Pons (tissue), 1 donor: ENCODE measurements at places on chromosomes 12 and 14.

GRCh38 chr14:31257244-31257553 is 49.6 kb upstream of the HECTD1 start:
- no peak for DNase-seq

- DNase-seq: no peak
Measured at GRCh38 chr12:131892711-131893604, 1.5 kb upstream of the ULK1 start.

DNA sequence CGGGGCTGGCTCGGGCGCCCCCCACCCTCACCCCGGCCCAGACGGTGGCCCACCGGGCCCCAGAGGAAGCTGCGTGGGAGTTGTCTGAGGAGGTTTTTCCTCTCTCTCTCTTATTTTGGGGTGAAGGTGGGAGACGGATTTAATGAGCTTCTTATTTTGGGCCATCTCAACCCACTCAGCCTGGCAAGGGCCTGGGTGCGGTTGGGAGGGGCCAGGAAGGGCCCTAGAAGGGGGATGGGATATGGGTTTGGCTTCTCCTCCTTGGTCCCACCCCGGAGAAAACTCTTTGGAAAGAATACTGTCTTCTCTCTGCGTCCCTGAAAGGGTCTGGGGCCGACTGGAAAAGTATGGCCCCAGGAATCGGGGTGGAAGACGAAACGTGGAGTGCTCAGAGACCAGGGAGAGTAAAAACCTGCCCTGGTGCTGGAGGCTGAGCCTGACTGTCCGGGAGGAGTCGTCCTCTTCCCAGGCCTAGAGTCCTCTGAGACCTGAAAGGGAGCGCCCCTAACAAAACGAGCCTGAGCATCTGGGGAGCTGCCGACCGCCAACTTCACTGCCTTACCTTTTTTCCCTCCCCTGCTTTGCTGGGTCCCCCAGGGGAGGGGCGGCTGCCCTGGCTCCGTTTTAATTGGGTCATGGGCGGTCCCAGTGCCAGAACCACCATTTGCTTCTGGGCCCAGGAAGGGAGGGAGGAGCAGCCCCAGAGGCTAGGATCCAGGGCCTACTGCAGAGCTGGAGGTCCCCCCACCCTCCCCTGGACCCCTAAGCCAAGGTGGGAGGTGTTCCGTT is 1.6 kb downstream of the MMP14 start:
- no peak for DNase-seq

DNA sequence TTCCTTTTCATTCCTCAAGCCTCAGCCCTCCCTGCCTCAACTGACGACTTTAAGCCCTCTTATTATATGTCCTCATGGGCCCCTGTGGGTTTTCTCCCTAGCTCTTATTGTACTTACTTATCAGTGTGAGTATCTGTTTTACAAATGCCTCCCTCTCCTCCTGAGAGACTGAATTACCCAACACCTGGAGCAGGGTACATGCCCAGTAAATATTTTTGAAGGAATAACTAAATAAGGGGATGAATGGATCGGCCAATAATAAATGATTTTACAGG is 95.8 kb upstream of the SLC35F4 start:
- no peak for DNase-seq

DNA sequence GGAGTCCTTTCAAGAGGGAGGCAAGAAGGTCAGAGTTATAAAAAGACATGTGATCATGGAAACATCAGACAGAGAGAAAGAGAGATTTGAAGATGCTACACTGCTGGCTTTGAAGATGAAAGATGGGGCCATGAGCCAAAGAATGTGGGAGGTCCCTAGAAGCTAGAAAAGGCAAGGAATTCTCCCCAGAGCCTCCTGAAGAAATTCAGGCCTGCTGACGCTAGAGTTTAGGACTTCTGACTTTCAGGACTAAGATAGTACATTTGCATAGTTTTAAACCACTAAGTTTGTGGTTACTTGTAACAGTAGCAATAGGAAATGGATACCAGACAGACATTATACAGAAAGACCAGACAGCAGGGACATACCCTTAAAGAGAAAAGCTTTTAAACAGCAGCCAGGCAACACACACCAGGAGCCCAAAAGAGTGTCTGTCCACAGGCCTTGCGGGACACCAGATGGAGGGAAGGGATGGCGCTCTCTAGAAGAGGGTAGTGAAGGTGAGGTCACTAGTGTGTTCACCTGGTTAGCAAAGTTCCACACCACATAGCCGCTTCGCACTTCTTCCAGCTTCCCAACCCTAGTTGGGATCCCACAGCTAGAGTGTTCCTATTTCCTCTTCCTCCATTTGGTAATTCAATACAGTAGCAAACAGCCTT is 29.7 kb upstream of the CEBPE start:
- no peak for DNase-seq

DNA sequence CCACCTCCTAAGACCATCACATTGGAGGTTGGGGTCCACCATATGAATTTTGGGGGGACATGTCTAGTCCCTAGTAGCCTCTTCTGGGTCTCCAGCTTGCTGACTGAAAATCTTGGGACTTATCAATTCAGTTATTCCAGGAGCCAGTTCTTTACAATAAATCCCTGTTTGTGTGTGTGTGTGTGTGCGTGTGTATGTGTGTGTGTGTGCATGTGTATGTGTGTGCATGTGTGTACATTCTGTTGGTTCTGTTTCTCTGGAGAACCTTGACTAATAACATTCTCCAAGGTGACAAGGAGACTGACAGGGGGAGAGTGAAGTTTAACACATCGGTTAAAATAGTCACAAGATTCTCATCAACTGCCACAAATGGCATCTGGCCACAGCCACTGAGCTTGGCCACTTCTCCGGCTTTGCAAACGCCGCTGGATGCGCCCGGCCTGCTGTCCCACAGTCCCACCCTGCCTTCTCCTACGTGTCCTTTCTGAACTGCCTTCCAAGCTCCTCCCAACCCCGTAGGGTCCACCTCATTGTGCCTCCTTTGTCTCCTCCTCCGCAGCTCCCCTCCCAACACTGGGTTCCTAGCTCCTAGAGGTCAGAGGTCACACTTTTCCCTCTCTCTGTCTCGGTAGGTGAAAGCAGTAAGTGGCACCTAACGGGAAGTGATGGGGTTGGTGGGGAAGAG is 88.1 kb upstream of the DIO3 start:
- DNase-seq: no peak

- DNase-seq: no peak
Measured at GRCh38 chr12:12804432-12804886, 8.7 kb upstream of the DDX47 start.

GRCh38 chr12:49279706-49280159 is 14.9 kb downstream of the TUBA1C start:
- DNase-seq: no peak

- no peak for DNase-seq
Measured at GRCh38 chr14:64811676-64812075, 68.0 kb downstream of the SPTB start.

- DNase-seq: no peak
Measured at GRCh38 chr12:27332407-27332713, 276 bp upstream of the BMAL2 start.

- no peak for DNase-seq
Measured at GRCh38 chr14:102278631-102278935, 26.4 kb downstream of the MOK start.

- DNase-seq: no peak
Measured at GRCh38 chr12:98227162-98227561, 288.2 kb upstream of the TMPO start.

DNA sequence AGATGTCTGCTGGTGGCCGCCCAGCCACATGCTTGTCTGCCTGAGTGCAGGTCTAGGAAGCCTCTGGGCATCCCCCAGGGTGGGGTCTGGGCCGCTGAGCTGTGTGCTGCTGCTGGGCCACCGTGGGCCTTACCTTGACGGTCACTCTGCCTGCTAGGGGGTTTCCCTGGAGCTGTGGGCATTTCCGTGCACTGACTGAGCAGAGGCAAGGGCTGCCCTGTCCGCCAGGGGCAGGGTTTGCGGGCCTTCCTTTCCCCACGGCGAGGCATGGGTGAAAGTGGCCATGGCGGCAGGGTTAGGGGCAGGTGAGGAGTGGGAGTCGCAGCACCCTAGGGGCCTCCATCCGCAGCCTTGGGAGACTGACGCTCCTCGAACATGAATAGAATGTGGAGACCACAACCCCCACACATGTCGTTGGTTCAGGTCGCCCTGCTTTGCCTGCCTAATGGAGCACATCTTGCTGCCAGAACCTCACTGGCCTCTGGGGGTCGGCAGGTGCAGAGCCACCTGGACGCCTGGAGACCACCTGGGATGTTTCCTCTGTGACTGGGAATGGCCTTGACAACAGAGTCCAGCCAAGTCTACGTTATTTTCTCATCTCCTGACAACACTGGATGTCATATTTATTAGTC is 2.5 kb downstream of the ZBTB42 start:
- DNase-seq: no peak

- no peak for DNase-seq
Measured at GRCh38 chr12:44299524-44299923, 463.6 kb downstream of the TMEM117 start.

- DNase-seq: no peak
Measured at GRCh38 chr12:49501895-49502294, 36.9 kb upstream of the KCNH3 start.

GRCh38 chr14:31441273-31442111 is 15.8 kb downstream of the DTD2 start:
- no peak for DNase-seq

DNA sequence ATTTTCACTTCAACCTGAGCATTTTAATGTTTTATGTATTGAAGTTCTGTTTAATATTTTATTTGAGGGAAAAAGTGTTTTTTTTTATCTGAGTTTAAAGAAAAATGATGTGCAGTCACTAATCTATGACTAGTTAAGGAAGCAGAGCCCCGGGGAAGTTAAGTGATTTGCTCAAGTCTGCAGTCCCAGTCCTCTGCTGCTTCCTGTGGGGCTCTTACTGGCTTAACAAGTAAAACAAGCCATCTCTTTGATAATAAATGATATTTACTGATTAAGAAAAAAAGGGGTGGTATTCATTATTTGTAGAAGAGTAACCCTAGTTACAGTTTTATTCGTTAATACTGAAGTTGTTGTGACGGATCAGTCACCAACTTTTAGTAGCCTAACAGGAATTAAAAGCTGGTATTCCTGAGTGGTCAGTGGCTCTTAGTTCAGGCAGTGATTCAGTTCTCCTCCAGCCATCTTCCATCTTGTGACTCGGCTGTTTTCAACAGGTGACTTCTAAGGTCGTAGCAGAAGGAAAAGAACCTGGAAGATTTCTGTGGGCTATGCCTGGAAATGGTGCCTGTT is 21.7 kb downstream of the BICDL1 start:
- no peak for DNase-seq

- DNase-seq: no peak
Measured at GRCh38 chr14:21343035-21343794, 40.6 kb downstream of the SUPT16H start.

DNA sequence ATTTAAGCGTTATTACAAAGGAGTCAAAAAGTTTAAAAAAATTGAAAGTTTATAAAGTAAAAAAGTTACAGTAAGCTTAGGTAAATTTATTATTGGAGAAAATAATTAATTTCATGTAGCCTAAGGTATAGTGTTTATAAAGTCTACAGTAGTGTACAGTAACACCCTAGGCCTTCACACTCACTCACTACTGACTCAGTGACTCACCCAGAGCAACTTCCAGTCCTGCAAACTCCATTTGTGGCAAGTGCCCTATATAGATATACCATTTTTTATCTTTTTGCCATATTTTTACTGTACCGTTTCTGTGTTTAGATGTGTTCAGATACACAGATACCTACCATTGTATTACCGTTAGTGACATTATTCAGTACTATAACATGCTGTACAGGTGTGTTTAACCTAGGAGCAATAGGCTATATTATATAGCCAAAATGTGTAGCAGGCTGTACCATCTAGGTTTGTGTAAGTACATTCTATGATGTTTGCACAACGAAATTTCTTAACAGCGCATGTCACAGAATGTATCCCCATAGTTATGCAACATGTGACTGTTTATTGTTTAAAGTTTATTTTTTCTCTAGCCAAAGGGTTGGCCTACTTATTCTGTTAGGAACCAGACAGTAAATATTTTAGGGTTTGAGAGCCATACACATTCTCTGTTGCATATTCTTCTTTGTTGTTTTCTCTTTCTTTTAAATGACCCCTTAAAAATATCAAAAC is 155.5 kb downstream of the PCNX1 start:
- no peak for DNase-seq

DNA sequence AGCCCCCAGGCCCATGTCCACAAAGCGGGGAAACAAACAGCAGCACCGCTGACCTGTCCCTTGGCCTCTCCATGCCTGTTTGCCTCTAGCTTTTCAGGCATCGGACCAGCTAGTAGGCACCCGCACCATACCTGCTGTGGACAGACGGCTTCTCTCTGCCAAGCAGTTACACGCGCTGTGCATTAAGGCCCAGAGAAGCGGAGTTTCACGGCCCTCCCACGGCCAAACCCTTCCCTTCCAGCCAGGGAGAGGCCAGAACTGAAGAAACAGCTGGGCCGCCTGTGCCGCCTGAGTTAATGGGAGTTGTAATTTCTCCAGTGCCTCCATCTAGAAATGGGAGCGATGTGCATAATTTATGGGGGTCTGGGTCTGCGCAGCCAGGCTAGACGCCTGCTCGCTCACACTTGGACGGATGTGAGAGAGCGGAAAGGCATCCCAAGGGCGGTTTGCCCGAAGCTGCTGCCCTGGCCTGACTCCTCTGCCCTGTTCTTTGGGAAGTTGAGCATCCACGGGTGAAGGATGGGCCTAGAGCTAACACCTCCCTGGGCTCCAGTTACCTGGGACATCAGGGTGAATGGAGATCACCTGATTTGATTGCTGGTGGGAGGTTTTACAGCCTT is 89.7 kb upstream of the BCL11B start:
- DNase-seq: no peak

GRCh38 chr12:105113094-105113493 is 5.6 kb downstream of the WASHC4 start:
- DNase-seq: no peak

DNA sequence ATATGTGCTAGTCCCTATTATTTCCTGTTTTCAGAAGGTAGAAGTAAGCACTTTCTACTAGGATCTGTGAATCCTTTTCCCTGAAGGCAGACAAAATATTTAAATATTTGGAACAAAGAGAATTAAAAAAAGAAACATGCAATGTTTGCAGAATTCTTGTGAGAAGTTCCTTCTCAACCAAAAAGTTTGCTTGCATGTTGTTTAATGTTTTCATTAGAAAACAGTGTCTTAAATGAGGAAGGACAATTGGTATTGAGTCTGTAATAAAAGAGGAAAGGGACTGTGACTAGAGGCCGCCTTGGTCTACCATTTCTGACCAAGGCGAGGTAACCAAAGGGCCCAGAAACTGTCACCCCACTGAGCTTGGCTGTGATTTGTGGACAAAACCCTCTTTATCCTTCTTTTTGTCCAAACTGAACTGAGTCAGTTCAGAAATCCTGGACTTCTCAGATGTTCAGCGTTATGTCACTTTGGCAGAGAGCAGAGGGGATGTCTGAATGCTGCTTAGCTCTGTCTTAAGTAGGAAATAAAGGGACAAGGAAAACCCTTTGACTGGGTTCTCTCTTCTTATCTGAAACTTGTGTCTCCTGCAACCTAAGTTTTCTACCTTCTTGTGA is 129.8 kb upstream of the CPM start:
- peak; percentile 57 for DNase-seq
